Mesendoderm (in vitro differentiated cells): ENCODE measurements at places on chromosomes 12 and 14.

DNA sequence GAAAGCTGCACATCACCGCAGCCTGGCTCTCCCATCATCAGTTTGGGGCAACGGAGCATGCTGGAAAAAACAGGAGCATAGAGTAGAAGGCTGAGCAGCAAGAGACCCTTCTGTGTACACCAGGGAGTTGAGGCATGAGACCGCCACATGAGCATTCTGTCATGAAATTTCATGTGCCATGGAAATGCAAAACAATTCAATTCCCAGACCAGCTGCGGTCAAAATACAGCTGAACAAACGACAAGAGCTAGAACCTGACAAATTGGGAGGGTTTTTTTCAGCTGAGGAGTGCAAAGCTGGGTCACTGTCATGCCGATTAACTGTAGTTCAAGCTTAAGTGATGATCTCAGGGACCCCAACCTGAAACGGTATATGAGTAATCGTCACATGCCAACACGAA, 37.1 kb downstream of the TMEM30B start:
- no peak for DNase-seq

- no peak for DNase-seq
Observed at GRCh38 chr12:113180333-113180732, 4.9 kb downstream of the DDX54 start.

DNA sequence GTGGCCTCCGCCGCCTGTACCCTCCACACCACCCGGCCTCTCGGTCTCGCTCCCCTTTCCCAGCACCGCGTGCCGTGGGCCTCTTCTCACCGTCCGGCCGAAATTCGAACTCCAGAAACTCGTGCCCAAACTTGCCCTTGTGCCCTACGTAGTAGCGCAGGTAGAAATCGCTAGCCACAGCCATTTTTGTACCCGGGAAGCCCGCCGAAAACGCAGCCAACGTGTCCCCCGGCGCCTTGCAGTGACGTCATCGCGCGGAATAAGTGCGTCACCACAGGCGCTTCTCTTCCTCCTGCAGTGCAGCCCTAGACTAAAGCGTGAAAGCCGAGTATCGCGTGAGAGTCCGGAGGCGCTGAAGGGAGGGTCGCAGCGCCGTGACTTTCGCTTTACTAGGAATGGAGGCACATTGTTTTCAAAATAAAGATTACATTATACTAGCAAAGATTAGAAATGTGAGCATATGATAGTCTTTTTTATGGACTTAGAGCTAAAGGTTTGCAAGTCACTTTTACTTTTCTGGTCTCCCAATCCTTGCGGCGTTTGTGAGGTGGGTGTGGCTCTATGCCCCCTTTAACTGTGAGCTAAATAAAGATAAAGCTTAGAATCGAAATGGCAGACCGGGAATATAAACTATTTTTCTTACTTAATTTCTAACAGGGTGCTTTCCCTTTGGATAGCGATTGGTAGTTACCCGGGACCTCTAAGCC, at the start of gene MAGOHB:
TSS of gene MAGOHB (minus strand) at position 261 of the 707 bp plus-strand sequence. CDS start at position 184, 77 bp downstream.
- DNase-seq, result peak; percentile 98

- DNase-seq, result no peak
Observed at GRCh38 chr14:31785574-31785973, 224.4 kb downstream of the NUBPL start.

DNA sequence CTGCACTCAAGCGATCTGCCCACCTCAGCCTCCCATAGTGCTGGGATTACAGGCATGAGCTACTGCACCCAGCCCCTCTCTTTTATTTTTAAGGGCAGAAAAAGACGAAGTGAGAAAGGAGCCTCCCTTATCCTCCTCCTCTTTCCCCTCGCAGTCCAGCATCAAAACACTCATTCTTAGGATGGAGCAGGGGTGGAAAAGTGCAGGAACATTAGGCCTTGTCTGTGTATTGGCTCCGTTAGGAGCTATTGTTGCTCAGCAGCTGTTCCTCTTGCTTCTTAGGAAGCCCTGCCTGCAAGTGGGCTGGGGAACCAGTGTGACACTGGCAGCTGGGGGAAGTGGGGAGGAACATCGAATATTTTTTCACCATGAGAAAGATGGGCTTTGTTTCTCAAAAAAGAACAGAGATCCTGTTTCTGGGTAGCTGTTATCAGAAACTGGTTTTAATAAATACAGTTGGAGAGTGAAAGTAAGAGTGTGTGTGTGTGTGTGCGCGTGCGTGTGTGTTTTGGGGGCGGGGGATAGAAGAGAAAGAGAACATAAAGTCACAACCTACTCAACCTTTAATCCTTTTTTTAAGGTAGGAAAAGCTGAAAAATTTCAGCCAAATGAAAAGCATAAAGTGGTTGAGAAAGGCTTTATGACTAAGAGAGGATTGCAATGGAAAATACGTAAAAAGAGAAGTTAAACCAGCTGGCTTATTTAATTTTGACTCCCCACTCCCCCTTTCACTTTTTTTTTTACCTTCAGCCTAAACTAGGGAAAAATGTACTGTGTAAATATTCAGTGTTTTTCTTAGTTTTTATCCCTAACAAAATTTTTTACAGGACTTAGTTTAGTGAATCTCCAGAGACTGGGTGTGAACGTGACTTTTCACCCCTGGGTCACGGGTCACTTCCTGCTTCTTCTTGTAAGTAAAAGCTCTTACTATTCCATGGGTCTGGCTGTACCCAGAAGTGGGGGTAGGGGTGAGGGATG, 197.2 kb upstream of the PLEKHG7 start:
- DNase-seq, result peak; percentile 19

DNA sequence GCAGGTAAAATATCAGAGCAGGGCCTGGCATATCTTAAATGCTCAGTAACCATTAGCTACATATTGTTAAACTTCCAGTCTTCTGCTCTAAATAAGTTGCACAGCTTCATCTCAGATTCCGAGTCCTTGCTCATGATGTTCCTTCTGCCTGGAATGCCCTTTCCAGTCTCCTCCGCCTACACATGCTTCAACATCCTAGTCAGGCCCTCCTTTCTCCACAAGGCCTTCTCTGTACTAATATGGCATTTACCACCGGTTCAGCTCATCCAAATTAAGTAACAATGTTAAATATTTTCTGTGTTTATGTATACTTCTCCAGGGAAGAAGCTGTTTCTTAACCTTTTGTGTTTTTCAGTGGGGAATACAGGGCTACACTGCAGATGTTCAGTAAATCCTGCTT, 8.5 kb downstream of the DHH start:
- no peak for DNase-seq
